ENCODE measurements at places on chromosomes 4 and X. TPM values are rescaled to one million over a fixed set of nuclear protein-coding genes. Genes with fewer than 3 reads are reported as not detected.

DNA sequence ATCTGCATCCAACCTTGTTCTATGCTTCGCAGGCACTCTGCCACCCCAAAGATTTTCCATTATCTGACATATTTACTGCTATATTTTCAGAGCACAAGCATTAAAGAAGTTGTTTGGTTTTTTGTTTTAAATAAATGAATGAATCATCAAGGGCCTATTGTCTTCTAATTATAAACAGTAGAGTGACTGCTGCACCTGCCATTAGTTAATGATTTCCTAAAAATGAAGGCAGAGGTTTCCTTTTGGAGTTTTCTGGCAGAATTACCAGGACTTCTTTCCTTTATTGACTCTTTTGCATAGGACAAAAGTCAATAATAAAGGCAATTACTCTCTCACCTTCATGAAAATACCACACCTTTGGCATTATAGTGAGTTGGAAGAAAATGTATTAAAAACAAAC, 238.1 kb downstream of the INPP4B start:
- H3K36me3 ChIP-seq: no peaks in the 10 kb centered on the region
- H3K27ac ChIP-seq: no peak overlapping the region
- no peaks in the 10 kb centered on the region for H3K4me1 ChIP-seq
- DNase-seq: no peak
- no peaks in the 10 kb centered on the region for H3K27me3 ChIP-seq
- H3K4me3 ChIP-seq: no peak overlapping the region

DNA sequence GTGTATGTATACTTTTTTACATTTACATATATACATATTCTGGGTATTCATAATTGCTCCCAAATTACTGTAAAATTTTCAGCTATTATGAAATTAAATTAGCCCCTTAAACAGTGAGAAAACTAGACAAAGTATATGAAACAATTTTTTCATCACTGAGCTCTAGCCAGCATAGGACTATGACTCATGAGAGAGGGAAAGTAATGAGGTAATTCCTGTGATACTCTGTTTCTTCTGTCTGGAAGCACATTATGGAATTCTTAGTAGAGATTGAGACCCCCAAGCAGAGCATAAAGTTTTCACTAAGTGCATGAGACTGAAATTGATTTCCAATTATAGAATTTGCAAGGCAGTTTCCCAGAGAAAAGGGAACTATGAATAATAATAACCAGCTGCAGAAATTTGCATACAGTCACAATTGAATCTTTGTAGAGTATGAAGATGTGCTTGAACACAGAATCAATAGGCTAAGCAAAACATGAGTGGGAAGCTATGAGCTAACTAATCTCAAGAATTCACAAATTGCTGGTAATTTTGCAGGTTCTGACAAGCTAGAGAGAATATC, 779.3 kb downstream of the ARAP2 start:
- no peak overlapping the region for H3K27ac ChIP-seq
- no peaks in the 10 kb centered on the region for H3K36me3 ChIP-seq
- no peaks in the 10 kb centered on the region for H3K27me3 ChIP-seq
- no peak for DNase-seq

- no peak overlapping the region for H3K27ac ChIP-seq
- no peaks in the 10 kb centered on the region for H3K27me3 ChIP-seq
- H3K4me1 ChIP-seq: no peaks in the 10 kb centered on the region
- no peak for DNase-seq
These were observed 104.4 kb upstream of the MYOZ2 start for GRCh38 chr4:119031218-119031617.

The MAMLD1 gene
- 14.7 TPM for total RNA-seq
